ENCODE measurements at places on chromosomes 16 and 17.

GRCh38 chr17:61409301-61410112 is 9.9 kb downstream of the TBX2 start:
- no peak for DNase-seq

- DNase-seq = no peak
Observed at GRCh38 chr17:43634591-43635125, 27.1 kb downstream of the MEOX1 start.

DNA sequence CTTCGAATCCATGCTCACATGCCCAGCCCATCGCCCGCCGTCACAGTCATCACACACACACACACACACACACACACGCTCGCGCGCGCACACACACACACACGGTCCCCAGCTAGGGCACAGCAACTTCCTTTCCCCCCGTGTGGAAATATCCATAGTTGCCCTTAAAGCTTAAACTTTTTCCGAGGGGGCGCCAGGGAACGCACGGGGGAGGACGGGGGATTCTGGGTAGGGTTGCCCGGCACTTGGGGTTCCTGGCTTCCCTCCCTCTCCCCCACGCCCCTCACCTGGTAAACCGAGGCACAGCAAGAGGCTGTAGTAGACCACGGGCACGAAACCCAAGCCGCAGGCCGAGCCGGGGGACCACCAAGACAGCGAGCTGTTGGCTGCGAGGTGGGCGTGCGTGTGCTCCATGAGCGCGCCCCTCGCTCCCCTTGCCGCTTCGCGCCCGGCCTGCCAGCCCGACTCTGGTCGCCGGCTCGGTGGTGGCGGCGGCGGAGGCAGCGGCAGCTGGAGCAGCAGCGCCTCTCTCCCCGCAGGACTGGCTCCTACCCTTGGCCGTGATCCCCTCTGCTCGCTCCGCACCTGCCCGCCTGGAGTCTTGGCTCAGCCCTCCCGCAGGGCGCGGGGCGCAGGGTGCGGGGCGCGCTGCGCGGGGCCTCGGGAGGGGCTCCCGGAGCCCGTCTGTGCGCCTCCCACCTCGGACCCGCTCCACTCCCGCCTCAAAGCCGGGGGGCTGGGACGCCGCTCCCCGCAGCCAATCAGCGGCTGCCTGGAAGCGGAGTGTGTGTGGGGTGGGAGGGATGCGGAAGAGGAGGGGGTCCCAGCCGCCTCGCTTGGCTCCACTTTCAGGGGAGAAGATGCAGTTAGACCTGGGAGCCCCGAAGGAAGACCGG is at the start of gene GPR139:
Gene GPR139, minus strand, starts transcription at position 688 of the 896 bp plus-strand sequence. Its CDS starts 274 bp downstream, at position 414.
- no peak for DNase-seq

- no peak for DNase-seq
Observed at GRCh38 chr17:50022463-50023130, 27.6 kb upstream of the DLX3 start.

- DNase-seq = no peak
Observed at GRCh38 chr17:1710807-1711553, 803 bp upstream of the TLCD2 start.
